Spleen (tissue), 13 donors: ENCODE measurements at places on chromosomes 7 and 10. TPM values are rescaled to one million over a fixed set of nuclear protein-coding genes. Genes with fewer than 3 reads are reported as not detected.

GRCh38 chr7:12578930-12579640 is 8.6 kb downstream of the SCIN start:
- DNase-seq = no peak

DNA sequence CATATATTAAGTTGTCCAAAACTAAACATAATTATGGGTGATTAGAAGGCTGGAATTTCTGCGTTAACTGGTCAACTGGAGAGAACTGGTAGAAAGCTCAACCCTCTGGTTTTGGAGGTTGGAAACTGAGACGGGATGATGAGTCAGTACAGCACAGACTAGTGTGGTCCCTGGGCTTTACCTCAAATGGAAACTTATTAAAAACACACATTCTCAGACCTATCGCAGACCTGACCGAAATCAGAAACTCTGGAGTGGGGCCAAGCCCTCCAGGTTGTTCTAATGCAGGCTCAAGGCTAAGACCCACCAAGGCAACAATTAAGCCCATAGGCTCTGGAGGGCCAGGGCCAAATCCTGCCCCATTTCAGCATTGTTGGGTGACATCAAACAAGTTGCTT is 136.9 kb downstream of the KCNMA1 start:
- no peak for DNase-seq

The GBX1 gene
- not detected for polyA plus RNA-seq

The IL2RA gene
- 5.0 TPM for polyA plus RNA-seq
